ENCODE measurements at places on chromosomes 11 and 22.

GRCh38 chr11:97607291-97608000 is 1217.6 kb downstream of the JRKL start:
- DNase-seq: no peak

GRCh38 chr11:110367571-110367970 is 62.2 kb upstream of the FDX1 start:
- DNase-seq: no peak

GRCh38 chr22:32823024-32823730 is 21.7 kb downstream of the TIMP3 start:
- no peak for DNase-seq

- DNase-seq: no peak
Observed at GRCh38 chr11:103077554-103077953, 14.4 kb downstream of the DCUN1D5 start.

GRCh38 chr11:14552089-14552488 is 31.9 kb upstream of the PSMA1 start:
- no peak for DNase-seq

DNA sequence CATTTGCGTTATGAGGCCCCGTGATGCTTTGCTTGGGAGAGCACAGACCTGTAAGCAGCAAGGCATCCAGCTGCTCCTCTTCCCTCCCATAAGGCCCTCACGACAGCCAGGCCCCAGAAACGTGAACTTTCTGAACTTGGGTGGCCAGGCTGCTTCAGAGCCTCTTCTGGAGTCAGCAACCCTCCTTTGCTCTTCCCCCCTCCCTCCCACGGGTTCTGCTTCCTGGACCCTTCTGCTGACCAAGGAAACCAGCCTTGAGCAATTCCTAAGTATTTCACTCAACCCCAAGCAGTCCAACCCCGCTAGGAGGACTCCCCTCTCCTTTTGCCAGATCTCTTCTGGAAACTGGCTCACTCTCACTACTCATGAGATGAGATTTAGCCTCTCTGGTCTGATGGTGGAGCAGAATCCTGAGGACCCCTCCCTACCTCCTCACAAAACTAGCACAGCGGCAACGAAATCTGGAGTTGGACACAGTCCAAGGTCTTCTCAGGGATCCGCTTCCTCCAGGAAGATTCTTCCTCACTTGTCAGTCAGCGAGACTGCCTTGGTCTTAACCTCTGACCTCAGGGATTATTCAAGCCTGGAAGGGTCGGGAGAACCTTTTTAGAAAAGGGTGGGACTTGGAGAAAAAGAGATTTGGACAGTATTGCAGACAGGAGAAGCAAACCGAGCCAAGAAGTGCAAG is 86.2 kb downstream of the UBASH3B start:
- no peak for DNase-seq

GRCh38 chr11:26994631-26995095 is 751 bp downstream of the FIBIN start:
- no peak for DNase-seq
